ENCODE measurements at places on chromosomes 1 and 21.

DNA sequence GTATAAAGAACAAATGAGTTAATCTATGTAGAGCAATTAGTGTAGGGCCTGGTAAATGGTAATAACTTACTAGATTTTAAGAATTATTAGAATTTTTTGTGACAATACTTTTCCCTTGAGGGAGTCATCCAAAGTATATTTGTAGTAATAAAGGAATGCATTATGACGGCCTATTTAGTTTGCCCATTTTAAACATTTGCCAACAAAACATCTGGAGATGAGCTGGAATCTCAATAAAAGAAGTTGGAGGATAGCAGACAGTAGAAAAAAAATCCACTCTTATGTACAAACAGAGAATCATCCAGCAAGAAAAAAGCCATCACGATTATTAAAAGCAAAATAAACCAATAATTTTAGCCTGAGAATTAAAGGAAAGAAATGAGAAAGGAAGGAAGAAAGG, 567.3 kb upstream of the ADAMTS5 start:
- DNase-seq: no peak

DNA sequence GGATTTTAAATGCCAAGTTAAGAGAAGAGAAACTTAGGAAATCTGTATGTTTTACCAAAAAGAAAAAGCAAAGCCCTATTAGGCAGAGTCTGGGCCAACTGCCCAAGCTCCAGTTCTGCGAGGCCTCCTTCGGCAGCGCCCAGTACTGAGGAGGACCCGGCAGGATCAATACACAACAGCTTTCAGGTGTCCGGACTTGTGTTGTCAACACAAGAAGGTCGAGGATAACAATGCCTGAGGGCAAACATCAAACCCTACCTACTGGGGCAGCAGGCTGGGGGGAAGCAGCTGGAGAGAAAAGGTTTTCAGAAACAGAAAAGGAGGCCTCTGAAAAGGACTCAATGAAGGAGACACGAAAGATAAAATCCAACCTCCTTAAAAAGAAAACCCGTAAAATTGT, 98.1 kb upstream of the GJB5 start:
- DNase-seq: no peak

GRCh38 chr1:161092621-161093028, 3.3 kb upstream of the NECTIN4 start:
- no peak for DNase-seq

GRCh38 chr1:227280836-227281235, 37.5 kb downstream of the CDC42BPA start:
- DNase-seq: no peak

GRCh38 chr1:198845851-198846250, 207.0 kb downstream of the PTPRC start:
- DNase-seq: no peak

- DNase-seq: no peak
Observed at GRCh38 chr1:47201179-47201578, 11.3 kb upstream of the PDZK1IP1 start.

- DNase-seq: no peak
Observed at GRCh38 chr1:91402023-91402422, 2.6 kb downstream of the HFM1 start.

- no peak for DNase-seq
Observed at GRCh38 chr21:31143036-31143435, 104.8 kb upstream of the KRTAP19-8 start.

GRCh38 chr1:183931646-183932271, 105.8 kb downstream of the COLGALT2 start:
- DNase-seq: no peak

- DNase-seq: no peak
Observed at GRCh38 chr1:87292684-87293493, 35.8 kb upstream of the LMO4 start.

GRCh38 chr1:231931846-231932454, 305.4 kb downstream of the DISC1 start:
- no peak for DNase-seq

DNA sequence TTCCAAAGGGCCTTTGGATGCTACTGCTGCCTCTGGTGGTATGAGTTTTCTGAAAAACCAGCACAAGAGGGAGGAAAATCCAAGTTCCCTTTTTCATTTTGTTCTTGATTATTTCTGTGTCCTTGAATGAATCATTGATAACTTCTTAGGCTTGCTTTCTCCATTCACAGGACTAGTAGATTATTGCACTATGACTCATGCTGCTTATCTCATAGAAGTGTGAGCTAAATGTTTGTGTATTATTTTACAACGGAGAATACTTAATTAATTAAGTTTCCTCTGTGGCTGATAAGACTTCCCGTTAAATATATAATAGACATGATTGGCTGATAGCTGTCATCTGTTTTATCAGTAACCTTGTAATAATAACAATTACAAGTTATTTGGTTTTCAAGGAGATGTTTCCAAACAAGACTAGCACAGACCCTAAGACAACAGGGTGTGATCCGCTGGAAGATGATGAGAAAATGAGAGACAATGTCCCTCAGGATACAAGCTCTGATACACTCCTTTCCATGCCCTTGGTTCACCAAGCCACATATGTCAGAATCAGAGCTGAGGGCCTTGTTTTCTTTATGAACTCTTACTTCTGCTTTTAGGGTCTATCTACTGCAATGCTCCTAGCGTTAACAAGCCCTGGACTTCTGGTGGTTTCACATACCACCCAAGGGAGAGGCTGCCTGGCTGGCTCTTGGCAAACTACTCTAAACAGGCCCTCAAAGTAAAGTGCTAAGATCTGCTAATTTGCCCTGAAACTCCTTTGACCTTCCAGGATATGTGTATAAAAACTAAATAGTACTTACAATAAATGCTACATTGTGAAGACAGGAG, 1078.3 kb downstream of the TTLL7 start:
- no peak for DNase-seq

GRCh38 chr1:221035662-221036153, 156.5 kb downstream of the HLX start:
- no peak for DNase-seq

DNA sequence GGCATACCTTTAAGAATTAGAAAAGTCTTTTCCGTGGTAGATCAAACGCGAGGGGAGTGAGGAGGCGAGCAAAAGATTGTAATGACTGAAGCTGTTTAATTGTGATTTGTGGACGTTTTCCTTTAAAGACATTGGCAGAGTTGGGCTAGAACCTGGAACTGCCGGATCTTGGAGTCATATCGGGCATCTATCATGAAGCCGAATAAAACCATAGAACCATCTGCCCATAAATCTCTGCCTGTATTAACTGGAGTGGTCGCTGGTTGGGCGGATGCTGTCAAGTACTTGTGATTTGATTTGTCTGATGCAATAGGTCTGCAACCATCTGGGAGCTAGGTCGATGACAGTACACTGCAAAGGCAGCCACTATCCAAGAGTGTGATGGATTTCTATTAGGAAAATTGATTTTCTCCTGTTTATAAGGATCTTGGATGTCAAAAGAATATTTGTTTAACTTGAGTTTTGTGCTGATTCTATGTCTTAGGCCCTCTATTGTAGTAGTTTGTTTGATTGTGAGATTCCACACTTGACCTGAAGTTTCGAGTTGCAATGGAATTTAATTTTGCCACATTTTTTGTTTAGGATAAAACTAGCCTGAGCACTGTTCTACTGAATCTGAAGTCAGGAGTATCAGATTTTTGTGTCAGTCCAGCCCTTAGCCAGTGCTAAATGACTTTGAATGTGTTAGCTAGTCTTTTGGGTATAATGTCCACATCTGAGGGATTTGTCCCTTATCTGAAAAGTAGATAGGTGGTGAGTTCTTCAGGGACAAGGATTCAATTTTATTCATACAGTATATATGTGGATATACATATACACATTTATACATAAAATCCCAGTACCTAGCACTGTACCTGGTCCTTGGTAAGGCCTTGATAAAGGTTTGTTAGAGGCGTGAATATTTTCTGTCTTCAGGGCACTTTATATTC, 1.2 kb downstream of the SARS1 start:
- no peak for DNase-seq

GRCh38 chr21:20031807-20032206, 966.4 kb upstream of the NCAM2 start:
- no peak for DNase-seq

- DNase-seq: no peak
Observed at GRCh38 chr1:239757716-239758115, 334.0 kb upstream of the FMN2 start.

GRCh38 chr1:65066419-65066765, 81.6 kb upstream of the AK4 start:
- DNase-seq: no peak

GRCh38 chr1:62325081-62325480, 5.8 kb upstream of the KANK4 start:
- DNase-seq: no peak

DNA sequence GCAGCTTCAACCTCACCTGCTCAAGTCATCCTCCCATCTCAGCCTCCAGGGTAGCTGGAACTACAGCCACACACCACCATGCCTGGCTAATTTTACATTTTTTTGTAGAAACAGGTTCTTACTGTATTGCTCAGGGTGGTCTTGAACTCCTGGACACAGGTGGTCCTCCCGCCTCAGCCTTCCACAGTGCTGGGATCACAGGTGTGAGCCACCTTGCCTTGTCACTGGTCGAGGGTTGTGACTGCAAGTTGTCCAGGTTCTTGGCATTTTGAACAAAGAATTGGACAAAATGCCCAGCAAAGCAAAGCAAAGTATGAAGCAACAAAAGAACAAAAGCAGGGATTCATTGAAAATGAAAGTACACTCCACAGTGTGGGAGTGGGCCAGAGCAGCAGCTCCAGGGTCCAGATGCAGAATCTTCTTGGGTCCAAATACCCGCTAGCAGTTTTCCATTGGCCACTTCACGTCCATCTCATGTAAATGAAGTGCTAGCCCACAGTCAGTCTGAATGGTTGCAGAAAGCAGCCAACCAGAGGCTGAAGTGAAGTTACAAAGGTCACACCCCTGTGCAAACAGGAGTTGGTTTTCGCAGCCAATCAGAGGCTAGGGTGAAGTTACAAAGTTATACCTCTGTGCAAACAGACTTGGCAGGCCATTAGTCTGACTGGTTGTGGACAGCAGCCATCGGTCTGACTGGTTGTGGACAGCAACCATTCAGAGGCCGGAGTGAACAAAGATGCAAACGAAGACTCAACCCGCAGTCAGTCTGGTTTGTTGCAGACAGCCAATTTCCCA, 109.5 kb upstream of the KIF26B start:
- DNase-seq: no peak

DNA sequence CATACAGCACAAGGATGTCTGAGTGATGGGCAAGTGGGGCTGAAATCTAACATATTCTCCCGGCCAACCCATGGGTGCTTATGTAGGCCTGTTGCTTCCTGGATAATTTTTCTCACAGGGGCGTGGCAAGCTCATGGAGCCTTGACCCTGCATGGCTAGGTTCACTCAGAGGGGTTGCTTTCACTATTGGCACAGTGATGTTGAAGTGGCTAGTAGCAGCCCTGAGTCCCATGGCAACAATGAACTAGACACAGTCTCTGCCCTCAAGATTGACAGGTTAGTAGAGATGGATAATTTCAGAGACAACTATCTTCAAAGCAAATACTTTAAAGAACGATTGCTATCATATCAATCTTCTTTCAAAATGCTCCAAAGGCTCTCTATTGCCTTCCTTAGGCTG, 6.5 kb upstream of the MAB21L3 start:
- no peak for DNase-seq

GRCh38 chr1:224884361-224884801, 45.1 kb upstream of the DNAH14 start:
- DNase-seq: no peak

DNA sequence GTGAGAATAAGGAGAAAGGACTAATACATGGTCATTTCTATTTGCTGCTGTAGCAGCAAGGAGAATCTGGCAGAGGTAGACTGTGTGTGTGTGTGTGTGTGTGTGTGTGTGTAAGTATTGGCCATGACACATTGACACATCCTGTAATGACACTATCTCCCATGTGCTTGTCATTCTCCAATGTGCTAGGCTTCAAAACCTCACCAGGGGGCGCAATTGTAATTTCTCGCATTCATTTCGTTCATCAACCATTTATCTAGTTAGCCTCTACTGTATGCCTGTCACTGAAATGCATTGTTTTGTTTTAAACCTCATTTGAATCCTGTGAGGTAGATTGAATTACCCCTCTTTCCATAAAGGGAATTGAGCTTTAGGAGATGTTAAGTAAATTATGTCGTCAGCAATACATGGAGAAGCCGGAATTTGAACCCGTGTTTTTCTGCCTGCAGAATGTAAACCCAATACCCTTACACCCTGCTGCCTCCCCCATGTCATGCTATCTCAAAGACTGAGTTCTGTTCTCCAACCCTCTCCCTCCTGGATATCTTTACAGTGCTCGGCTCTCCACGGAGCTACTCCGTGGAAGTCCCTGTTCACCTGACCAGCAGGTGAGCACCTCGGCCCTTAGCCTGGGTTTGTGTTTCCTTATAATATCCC, 100.8 kb downstream of the UCK2 start:
- DNase-seq: no peak

DNA sequence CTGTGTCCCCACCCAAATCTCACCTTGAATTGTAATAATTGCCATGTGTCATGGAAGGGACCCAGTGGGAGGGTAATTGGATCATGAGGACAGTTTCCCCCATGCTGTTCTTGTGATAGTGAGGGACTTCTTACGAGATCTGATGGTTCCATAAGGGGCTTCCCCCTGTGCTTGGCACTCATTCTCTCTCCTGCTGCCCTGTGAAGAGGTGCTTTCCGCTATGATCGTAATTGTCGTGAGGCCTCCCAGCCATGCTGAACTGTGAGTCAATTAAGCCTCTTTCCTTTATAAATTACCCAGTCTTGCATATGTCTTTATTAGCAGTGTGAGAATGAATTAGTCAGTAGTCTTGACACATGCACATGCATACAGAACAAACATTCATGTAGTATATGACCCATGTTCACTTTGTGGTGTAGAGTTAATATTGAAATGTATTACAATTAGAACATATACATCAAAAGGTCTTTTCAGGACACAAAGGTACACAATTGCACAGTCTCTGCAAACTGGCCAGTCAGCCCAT, 16.9 kb upstream of the IFI16 start:
- DNase-seq: no peak

GRCh38 chr1:235017719-235018118, 110.9 kb downstream of the TOMM20 start:
- DNase-seq: no peak

- no peak for DNase-seq
Observed at GRCh38 chr1:215279682-215280081, 197.1 kb downstream of the KCNK2 start.

GRCh38 chr21:26674323-26674722, 101.2 kb upstream of the CYYR1 start:
- DNase-seq: no peak

DNA sequence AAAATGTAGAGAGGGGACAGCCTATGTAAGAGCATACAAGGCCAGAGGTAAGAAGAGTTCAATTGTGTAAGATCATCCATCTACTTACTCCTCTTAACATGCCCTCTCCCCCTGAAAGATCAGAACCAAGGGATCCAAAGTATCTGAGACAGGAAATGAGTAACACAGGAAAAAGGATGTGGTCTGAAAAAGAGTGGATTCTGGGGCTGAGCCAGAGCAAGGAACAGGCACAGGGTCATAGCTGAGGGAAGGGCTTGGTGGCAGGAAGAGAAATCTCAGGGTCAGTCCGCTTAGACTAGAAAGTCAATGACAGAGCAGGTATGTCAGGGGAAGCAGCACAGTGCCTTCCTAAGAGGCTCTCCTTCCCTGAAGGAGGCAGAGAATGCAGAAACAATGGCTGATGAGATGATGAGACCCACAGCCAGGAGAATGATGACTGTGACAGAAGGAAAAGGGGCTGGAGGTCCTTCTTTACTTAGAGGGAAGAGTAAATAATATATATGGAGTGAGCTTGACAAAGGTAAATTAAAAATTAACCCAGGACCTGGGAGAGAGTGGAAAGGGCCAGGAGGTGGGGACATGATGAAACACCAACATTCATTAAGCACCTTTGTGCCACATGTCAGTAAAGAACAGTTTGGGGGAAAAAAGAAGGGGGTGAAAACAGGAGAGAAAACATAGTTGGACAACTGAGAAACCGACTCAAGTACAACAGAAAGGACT, 26.2 kb upstream of the A3GALT2 start:
- no peak for DNase-seq
